ENCODE measurements at places on chromosomes 5 and 9. TPM values are rescaled to one million over a fixed set of nuclear protein-coding genes. Genes with fewer than 3 reads are reported as not detected.
A peak's percentile ranks its signal among the peaks of the same experiment; 100 is the strongest.

Gene PTPRD
- not detected for total RNA-seq

Gene LHX3
- 0.22 TPM for total RNA-seq

Gene PDE6A
- total RNA-seq = 0.50 TPM

Gene TBC1D9B
- total RNA-seq = 148 TPM

Gene FST
- total RNA-seq = 0.63 TPM

Gene TRIM7
- total RNA-seq = 10.4 TPM

Gene BRD9
- total RNA-seq = 112 TPM

Gene DAP
- 279 TPM for total RNA-seq

DNA sequence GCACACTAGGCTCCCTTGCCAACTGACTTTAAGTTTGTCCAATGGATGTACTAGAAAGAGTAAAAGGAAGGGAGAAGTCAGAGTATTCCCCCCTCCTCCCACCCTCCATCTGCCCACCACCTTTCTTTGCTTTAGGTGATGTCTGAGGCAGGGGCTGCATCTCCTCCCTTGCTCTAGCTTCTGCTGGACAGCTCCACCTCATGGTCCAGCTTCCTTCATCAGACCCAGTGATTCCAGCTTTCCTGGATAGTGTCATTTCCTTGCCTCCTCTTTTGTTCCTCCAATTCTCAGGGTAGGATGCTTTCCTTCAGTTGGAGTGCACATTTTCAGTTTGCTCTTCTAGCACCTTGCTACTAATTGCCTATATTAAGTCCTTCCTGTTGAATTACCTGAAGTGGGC, 67.4 kb downstream of the RAD23B start:
- no peak for DNase-seq

DNA sequence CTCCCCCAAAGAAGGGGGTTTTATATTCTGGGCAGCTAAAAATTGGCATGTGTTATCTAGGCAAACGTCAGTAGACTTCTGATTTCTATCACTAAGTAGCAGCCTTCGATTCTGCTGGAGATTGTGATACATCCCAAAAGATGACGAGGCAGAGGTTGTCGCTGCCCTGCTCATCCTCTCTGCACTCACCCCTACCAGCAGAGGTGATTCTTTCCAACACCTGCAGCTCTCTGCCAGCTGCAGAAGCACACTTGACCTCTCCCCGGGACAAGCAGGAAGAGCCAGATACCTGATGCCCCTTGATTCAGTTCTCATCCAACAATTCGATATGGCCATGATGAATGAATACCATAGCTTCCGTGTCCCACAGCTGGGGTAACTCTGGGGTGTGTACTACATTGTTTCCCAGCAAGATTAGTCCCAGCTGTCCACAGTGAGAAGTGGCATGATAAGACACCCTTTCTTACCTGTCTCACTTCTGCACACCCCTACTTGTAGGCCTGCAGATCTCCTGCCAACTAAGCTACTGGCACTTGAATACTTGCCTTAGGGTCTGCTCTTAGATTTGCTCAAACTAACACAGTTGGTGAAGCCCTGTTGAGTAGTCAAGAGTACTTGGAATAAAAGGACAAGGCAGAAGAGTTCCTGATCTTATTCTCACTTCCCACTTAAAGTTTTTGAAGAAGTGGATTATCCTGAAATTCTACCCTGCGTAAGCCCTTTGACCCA, 37.6 kb upstream of the SMAD5 start:
- no peak for DNase-seq

DNA sequence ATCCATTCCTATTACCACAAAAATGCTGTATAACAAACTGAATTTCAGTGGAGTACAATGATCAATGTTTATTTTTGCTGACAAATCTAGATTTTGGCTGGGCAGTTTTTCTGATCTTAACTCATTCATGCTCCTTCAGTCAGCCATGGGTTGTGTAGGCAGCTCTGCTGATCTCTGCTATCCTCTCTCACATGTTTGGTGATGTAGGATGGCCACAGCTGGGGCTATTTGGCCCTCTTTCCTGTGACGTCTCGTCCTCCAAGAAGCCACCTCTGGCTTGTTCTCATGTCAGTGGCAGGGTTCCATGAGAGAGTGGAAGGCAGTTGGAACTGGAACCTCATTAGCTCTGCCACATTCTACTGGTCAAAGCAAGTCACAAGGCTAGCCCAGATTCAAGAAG, 8.9 kb downstream of the NLN start:
- no peak for DNase-seq

DNA sequence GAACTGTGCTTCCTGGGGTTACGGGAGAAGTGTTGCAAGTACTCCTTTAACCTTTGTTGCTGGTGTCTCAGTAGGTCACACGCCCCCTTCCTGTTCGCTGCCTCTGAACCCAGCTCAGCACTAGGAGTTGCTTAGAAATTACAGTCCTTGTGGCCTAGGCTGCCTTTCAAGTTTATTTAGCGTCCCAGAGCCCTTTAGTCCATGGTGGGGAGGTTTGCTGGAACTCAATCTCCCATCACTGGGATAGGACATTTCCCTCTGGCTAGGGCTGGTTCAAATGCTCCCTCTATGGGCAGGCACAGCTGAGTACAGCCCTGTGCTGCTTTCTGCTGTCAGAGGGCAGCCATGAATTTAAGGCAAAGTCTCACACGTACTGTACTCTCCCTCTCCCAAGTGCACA, 4.7 kb downstream of the IFNA8 start:
- no peak for DNase-seq

GRCh38 chr9:16870596-16871335, at the start of gene BNC2:
Gene BNC2 (minus strand): TSS chr9:16870670. CDS start chr9:16870648, 22 bp downstream.
- no peak for DNase-seq

GRCh38 chr9:137228968-137229896, 1.5 kb upstream of the SLC34A3 start:
- DNase-seq = no peak

- DNase-seq = peak; percentile 60
Observed at GRCh38 chr5:180332051-180332517, 21.1 kb downstream of the GFPT2 start.

- DNase-seq = no peak
Observed at GRCh38 chr5:148807851-148808250, 18.6 kb upstream of the ADRB2 start.

- no peak for DNase-seq
Observed at GRCh38 chr5:53311681-53312080, 168.7 kb upstream of the FST start.

- DNase-seq = peak; percentile 87
Observed at GRCh38 chr5:175822225-175822624, 49.2 kb upstream of the CPLX2 start.

DNA sequence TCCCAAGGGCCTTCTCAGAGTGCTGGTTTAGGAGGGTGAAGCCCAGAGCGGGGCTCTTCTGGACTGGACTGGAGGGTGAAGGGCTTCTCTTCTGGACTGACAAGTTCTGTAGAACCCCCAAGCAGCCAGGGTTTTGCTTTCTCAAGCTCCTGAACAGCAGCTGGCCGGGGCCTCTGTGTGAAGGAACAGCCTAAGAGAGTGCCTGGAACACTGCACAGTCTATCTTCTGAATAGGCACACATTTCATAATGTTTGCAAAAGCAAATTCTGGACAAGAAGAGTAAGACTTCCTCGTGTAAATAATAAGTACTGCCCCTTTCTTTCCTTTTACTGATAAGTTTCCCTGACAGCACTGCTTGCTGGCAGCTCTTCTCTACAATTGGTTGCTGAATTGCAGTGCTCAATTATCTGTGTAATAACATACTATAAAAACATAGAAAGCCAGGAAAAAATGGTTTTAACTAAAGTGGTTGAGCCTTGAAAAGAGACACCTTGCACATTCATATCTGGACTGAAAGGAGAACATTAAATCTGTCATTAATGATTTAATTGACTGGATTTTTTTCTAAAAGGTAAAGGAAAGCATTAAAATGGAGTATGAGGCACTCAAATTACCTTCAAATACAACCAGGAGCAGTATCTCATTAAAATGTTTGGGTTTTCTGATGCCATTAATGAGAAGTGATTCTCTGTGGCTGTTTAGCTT, 20.5 kb downstream of the MAST4 start:
- DNase-seq = no peak

- no peak for DNase-seq
Observed at GRCh38 chr5:109316634-109317033, 93.1 kb downstream of the PJA2 start.

DNA sequence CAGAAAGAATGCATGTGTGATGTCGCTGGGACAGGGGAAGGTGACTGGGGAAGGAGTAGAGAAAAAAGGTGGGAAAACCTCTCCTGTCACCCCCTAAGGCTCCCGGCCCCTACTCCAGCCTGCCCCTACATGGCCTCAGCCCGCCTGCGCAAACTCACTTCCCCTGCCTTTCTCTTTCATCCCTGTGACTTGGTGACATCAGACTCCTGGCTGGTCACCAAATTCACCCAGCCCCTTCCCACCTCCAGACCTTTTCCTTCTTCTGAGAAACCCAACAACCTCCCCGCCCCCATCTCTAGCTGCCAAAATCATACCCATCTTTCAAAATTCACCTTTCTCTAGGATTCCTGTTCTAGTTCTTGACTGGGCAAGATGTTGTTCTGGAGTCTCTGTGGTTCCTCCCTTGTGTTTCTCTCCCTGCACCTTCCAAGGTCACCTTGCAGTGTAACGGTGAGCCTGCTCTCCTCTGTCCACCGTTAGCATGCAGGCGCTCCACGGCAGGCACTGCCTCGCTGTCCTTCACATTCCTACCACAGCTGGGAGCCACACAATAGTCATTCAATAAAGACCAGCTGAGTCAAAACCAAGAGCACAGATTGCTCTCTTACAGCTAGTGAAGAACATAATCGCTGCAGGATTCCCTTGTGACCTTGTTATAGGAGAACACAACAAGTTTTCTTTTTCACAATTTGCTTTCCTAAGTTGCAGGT, 134.5 kb downstream of the FANCC start:
- DNase-seq = no peak

DNA sequence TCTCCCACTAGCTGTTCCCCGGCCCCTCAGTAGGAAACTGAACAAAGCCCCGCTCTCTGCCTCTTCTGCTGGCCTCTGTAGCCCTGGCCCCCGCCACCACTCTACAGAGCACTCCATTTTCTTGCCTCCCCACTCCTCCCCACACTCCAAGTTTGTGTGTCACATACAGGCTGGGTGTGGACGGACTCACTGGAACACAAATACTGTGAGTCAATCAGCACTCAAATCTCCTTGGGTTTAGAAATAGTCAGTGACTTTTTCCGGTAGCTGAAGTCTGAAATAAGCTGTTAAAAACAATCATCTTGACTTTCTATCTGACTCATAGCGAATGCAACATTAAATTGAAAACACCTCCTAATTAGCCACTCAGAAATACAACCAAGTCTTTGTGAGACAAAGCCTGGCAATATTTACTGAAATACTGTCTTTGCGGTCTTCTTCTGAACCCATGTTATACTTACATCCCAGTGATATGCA, 122.5 kb downstream of the LHFPL2 start:
- no peak for DNase-seq

DNA sequence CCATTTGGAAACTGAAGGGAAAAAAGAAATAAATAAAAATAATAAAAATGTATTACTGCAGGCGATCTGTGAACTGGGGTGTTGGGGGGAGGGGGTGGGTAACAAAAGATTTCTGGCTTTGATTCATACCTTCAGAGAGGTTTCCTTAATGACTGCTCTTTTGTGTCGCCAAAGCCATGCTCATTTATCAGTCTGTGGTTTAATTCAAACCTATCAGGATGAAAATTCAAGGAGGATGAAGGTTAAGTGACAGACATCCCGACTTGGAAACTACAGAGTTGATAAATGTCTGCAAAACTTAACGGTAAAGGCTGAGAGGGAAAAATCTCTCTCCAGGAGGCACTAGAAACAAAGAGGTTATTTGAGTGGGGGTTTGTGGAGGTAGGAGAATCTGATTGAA, 278.2 kb downstream of the PSAT1 start:
- DNase-seq = no peak

DNA sequence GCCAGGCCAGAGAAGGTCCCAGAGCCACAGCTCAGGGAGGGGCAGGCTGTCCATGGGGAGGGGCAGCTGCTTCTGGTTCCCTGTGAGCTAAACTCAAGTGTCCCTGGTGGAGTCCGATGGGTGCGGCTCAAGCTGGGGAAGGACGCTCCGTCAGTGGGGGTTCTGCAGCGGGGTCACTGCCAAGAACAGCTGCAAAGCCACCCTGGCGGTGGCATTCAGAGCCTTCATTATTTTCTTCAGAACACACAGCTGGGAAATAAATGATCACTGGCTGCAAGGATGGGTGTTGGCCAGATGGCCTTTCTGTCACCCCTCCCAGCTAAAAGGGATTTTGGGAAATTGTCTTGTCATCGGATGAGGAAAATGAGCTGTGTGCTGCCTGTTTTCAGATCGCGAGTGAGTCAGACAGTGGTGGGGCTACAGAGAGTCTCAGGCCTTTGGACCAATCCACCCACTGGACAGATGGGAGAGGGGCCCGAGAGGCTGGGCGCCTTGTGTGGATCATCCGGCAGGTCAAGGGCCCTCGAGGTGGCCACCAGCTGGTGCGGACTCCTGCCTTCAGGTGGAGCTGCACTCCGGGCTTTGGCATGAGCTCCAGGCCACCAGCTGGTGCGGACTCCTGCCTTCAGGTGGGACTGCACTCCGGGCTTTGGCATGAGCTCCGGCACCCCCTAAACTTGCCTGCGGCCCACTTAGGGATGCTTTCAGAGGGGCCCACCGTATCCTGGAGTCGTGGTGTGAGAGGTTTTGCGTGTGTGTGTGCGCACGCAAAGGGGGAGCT, 17.9 kb upstream of the GFPT2 start:
- no peak for DNase-seq

- DNase-seq = no peak
Observed at GRCh38 chr9:122527193-122527592, at the start of gene OR1N1. Gene OR1N1 (minus strand): TSS chr9:122527293. CDS start chr9:122527293, 0 bp downstream.

DNA sequence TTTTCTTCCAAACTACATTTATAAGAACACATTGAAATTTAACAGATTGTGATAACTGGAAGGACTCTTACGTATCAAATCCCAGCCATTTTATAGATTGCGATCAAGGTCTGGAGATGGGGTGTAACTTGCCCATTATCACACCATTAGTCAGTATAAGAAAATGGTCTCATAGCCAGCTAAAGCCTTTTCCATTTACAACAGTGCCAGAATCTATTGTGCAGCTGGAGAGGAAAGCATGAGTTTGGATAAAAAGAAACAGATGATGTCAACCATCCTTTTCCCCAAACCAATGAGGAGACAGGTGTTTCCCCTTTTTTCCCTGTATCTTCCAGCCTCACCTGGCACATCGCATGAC, 658.8 kb downstream of the ACTL7B start:
- DNase-seq = no peak

GRCh38 chr5:178434851-178435250, 155.3 kb downstream of the COL23A1 start:
- DNase-seq = no peak
